ENCODE measurements at places on chromosomes 5 and 9.

DNA sequence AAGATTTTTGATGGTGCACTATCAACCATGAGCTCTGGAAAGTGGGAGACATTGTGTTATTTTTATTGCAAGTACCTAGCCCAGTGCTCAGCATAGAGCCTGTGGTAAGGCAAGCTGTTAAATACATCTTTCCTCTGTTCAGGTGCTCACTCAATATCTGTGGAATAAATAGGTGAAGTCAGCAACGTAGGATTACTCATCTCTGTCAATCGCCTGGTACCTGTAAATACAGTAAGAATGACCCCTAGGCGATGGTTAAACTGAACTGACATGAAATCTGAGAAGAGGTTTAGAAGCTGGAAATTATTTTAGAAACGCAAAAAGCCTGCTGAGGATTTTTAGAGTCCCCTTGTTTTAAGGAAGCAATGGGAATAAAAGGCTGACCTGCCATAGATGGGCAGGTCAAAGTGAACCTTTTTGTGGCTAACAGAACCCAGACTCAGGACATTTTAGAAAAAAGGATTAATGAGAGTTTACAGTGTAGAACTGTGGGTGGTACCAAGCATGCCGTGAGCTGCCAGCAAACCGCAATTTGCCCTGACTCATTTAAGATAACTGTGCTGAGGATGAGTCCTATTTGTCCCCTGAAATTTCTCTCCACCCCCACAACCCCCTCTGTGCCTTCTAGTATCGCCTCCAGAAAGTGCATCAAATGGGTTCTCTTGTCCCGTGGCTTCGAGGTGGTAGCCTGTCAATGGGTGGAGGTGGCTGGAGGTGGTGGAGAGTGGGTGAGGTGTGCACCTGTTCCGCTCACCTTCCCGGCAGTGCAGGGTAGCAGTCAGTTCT, 375.1 kb downstream of the MED10 start:
- no peak for DNase-seq

GRCh38 chr5:106086352-106086751, 1584.4 kb downstream of the EFNA5 start:
- no peak for DNase-seq

DNA sequence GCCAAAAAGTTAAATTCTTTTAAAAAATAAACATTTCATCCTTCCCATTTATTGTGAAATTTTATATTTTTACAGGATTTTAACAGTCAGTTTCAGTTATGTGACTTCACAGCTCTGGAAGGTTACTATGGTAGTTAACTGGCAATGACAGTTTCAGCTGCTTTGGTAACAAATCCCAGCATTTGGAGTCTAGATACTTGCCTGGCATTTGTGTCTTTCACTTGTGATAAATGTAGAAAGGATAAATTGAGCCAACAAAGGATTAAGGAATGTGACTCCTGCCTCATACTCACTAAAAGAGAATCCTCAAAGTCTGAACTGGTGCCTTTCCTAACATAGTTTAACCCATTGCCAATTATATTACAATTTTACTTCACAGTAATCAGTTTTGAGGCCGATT, 315.5 kb downstream of the FER start:
- no peak for DNase-seq

GRCh38 chr5:543755-544674, 19.8 kb upstream of the SLC9A3 start:
- DNase-seq, result peak; percentile 42

Data from small intestine (tissue), 16 donors.